ENCODE measurements at places on chromosomes 6 and 20. TPM values are rescaled to one million over a fixed set of nuclear protein-coding genes. Genes with fewer than 3 reads are reported as not detected.

DNA sequence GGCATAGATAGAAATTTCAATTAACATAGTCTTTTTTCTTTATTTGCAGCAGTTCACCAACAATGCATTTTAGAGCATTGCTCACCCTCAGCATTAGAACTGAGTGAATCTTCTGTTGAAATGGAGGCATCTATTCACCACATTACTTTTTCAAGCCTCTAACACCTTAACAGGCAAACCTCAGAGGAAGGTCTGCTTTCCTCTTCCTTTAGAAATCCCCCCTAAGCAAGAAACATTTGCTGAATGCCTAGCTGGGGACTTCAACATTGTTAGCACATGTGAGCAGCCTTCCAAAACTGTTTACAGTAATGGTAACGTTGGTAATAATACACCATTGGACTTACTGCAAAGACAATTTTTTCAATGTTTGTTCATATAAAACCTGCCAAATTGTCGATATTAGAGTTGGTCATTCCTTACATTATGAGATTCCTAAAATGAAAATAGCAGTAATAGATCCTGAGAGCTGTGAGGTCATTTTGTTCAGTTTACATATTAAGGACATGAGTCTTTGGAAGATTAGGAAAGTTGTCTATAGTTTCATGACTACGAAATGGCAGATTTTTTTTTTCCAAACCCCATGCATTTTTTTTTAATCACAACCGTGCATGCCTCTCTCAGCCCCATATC lies 20.6 kb upstream of the AKIRIN2 start:
- no peaks in the 10 kb centered on the region for H3K27me3 ChIP-seq
- no peak overlapping the region for H3K4me3 ChIP-seq
- H3K27ac ChIP-seq = peak overlapping the region; percentile 66
- no peak for DNase-seq
- peaks cover 2% of the 10 kb centered on the region for H3K4me1 ChIP-seq
- H3K36me3 ChIP-seq = no peaks in the 10 kb centered on the region

Gene LGSN
- 3.5 TPM for total RNA-seq

DNA sequence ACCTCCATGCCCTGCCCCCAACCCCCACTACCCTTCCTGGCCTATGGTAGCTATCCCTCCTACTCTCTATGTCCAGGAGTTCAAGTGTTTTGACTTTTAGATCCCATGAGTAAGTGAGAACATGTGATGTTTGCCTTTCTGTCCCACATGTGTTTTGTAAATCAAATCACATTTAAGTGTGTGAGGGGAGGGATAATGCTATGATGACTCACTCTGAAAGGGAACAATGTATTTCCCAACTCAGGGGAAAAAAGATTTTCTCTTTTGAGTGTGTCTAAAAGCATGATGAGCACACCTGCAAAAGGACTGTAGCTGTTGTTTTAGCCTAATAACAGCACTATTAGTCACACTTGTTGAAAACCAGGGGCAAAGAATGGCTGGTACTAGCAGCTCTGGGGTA lies 193.7 kb downstream of the GJA10 start:
- DNase-seq = no peak
- no peaks in the 10 kb centered on the region for H3K36me3 ChIP-seq
- no peaks in the 10 kb centered on the region for H3K4me1 ChIP-seq

DNA sequence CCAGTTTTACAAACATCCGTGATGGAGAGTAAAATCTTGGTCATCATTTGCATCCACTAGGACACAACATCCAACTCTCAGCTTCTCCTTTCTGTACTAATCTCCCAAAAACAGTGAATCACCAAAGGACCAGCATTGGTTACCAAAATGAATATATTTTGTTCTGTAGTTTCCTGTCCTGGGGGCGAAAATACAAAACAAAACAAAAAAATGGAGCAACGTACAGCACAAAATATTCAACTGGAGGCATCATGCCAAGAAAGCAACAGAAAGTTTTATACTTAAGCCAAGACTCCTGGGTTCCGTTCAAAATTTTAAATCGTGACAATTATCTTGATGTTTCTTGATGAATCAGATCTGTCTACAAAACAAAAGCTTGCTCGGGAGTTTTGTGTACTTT lies 126.6 kb upstream of the CCDC28A start:
- H3K27ac ChIP-seq = no peak overlapping the region
- peak; percentile 94 for DNase-seq
- H3K27me3 ChIP-seq = no peaks in the 10 kb centered on the region
- H3K4me3 ChIP-seq = no peak overlapping the region
- no peaks in the 10 kb centered on the region for H3K4me1 ChIP-seq

Gene THEMIS
- total RNA-seq = 0.86 TPM

Gene POPDC3
- total RNA-seq = 1.1 TPM

DNA sequence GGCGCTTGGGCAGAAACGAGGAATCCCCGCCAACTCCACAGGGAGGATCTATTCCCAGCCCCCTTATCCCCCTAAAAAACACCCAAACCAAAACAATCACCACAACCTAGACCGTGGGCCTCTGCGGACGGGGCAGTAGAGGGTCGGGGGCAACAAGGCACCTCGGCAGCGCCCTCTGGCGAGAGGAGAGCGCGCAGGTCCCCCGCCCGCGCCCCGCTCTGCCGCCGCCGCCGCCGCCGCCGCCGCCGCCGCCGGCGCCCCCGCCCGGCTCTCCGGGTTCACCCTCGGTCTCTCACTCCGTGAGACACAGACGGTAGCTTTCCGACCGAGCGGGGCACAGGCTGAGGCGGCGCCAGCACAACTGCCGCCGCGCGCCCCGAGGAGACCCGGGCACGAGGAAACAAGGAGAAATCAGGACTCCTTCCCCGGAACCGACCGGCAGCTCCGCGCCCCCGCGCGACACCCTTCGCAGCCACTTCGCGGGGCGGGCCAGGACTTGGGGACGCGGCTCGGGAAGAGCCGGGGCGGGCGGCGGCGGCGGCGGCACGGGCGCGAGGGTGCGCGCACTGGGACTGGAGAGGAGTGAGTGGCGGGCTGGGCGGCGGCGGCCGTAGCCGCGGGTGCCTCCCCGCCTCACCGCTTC lies at the start of gene SLC35F1:
Gene SLC35F1, plus strand, starts transcription at position 307 of the 643 bp plus-strand sequence.
- H3K4me3 ChIP-seq = peak within 1 kb of the TSS; percentile 36
- H3K27ac ChIP-seq = no peak within 1 kb of the TSS
- peaks cover 7% of the 10 kb centered on the region for H3K27me3 ChIP-seq
- no peaks in the 10 kb centered on the region for H3K36me3 ChIP-seq
- no peaks in the 10 kb centered on the region for H3K4me1 ChIP-seq

Measured in lung (tissue), 17 donors.